Stimulated activated CD4-positive, alpha-beta T cell treated with anti-CD3 and anti-CD28 coated beads, Interleukin-1b, Interleukin-23, amount 100 ng/mL, for 1 hour (primary cell): ENCODE measurements at places on chromosomes 2 and 18.

GRCh38 chr2:58047373-58047935 is 848 bp downstream of the VRK2 start:
- no peak for DNase-seq

DNA sequence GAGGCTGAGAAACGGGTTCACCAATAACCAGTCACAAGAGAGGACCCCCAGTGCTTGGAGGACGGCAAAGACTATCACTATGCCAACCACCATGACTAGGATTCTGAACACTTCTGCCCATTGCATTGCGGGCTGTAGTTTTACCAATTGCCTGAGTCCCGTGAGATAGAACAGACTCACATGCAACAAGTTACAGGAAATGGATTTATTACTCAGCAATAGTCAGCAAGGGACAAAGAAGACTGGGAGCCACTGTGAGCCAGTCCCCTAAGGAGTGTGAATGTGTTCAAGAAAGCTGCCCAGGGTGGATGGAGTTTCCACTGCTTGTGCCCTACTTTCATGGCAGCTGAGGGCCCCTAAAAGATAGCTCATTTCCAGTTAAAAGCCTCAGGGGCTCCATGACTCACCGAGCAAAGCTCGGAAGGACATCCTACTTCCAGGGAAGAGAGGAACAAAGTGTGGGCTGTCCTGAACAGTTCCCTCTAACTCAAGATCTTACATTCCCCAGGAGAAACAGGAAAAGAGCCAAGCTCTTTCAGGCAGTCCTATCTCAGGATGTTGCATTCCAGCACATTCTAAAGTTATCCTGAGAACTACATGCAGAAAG is 54.4 kb downstream of the SLC4A3 start:
- DNase-seq = no peak

- no peak for DNase-seq
Observed at GRCh38 chr2:74835831-74836674, 2.1 kb downstream of the HK2 start.

GRCh38 chr2:28137221-28137620 is 246.7 kb downstream of the BABAM2 start:
- no peak for DNase-seq

GRCh38 chr2:21194147-21194546 is 70.4 kb downstream of the TDRD15 start:
- no peak for DNase-seq

GRCh38 chr2:197102231-197102630 is 175.7 kb upstream of the PGAP1 start:
- DNase-seq = no peak

DNA sequence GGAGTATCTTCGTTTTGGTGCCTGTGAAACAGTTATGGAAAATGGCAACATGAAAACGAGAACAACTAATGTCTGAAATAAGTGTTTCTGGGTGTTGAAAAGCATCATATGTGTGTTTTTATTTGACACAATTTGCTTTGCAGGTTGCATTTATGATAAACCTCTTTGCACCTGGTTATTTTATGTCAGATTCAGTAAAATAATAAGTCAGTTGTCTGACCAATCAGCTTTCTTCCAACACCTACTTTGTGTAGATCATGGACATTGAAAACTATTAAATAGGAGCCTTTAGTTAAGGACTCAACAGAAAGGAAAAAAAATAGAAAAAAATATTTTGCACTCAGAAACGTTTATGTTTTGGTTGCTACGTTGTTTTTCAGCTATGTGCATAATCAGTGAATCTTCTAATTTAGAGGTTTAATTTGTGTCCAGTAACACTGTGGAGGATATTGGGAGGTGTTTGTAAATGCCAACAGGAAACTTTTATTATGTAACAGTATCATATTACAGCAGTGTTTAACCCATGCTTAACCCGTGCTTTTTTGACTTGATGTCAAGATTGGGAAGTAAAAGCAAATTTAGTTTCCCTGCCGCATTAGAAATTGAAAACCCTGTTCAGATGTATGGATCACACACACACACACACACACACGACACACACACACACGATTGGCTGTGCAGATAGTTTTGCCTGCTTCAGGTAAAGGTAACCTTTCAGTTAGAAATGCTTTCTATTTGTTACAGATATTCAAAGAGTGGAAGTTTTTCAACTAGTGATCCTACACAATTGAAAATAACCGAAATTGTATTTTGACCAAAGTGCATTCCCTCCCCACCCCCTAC is 2.6 kb downstream of the PKP4 start:
- no peak for DNase-seq

- no peak for DNase-seq
Observed at GRCh38 chr18:2402084-2402483, 169.2 kb downstream of the METTL4 start.

DNA sequence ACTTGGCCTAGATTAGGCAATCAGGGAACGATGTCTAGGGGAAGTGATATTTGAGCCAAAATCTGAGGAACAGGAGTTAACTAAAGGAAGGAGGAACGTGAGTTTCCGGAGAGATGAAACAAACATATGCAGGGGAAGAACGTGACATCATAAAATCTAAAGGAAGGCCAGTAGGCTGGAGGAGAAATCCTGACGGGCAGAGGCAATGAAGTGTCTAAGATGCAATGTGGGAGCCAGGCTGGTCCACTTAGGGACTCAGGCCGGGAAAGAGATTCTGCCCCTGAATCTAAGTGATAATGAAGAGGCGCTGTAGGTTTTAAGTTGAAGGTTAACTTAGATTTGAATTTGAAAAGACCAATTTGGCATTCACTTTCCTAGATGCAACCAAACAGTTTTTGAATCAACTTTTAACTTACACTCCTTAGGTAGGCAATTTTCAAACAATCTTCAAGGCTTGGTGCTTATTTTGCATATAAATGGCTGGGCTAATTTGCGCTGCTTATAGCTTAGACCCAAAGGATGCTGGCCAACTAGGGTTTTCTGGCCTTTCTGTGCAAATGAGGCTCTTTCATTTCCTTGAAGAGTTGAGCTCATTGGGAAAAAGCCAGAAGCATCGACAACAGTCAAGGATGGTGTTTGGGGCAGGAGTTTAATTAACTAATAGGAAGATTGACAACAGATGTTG is 221.7 kb downstream of the SOX11 start:
- DNase-seq = no peak

DNA sequence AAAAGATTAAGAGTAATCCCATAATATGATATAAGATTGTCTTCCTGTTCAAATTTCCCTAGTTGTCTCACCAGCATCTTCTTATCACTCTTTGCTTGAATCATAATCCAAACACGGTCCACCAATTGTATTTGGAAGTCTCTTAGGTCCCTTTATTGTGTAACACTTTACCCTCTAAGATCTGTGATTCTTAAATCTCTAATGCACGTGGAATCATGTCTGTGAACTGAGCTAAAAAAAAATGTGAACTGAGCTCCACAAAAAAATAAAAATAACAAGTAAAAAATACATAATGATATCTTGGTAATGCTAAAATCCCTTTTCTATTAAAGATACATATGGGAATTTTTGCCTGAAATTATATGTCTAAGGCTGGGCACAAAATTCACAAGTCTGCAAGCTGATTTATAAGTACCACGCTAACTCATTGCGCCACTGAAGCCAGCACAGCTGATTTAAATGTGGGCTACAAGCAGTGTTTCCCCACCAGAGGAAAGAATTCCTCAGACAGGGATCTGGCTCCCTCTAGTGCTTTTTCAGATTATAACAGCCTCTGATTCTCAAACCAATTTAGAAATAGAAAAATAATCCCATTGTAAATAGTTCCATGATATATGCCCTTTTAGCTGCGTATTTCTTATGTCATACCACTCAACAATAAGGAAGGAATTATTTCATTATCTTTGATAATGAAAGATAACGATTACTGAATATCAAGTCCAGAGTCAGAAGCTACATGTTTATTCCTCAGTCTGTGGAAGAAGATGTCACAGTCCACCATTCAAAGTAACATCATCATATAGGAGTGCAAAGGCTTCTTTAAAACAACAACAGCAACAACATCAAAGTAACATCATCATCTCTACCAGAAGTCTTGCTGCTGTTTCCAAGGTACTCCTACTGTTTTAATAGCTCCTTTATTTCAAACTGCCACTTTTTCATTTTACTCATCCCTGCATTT is 22.9 kb downstream of the RBM43 start:
- no peak for DNase-seq

DNA sequence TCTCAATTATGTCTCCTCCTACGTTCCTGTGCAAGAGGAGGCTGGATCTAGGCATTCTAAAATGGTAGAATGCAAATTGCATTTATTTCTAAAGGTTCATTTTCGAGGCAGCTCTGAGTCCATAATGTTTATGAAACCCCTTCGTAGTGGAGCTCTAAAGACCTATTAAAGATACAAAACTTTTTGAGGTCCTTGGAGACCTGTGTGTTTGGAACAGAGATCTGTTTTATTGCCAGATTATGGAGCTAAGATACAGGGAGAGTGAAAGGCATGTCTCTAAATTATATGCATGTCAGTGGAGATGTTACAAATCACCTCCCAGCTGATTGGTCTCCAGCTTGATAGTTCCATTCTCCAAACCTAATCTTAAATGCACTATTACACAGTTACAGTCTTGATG is 335.8 kb downstream of the GULP1 start:
- no peak for DNase-seq

- DNase-seq = no peak
Observed at GRCh38 chr2:16652296-16653082, 13.1 kb downstream of the CYRIA start.

DNA sequence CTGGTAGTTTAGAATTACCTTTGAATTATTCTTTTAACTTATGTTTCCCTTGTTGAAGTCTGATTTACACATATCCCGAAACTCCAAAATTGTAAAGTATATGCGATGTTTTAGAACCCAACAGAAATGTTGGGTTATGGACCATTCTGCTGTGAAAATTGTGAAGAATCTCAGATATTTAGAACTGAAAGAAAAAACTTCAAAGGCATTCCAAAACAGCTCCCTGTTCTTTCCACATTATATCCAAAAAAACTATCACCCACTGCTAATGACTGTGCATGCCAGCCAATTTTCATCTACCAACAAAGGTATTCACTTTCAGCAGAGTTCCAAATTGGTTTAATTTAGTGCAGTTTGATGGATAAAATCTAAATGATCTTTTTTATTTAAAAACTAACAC is 21.5 kb upstream of the PDE1A start:
- DNase-seq = no peak

GRCh38 chr2:191892391-191892790 is 45.5 kb upstream of the CAVIN2 start:
- no peak for DNase-seq

DNA sequence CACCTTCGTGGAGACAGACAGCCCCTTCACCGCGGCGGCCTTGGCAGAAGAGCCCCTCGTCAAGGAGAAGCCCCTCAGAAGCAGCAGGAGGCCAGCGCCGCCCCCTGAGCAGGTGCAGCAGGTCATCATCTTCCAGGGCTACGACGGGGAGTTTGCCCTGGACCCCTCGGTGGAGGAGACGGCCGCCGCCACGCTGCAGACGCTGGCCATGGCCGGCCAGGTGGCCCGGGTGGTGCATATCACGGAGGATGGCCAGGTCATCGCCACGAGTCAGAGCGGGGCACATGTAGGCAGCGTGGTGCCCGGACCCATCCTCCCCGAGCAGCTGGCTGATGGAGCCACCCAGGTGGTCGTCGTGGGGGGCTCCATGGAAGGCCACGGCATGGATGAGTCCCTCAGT is 145.7 kb downstream of the PTGR3 start:
- DNase-seq = no peak

- no peak for DNase-seq
Observed at GRCh38 chr2:12244070-12244469, 472.7 kb upstream of the TRIB2 start.

- no peak for DNase-seq
Observed at GRCh38 chr2:57022496-57022895, 838.7 kb downstream of the CCDC85A start.

DNA sequence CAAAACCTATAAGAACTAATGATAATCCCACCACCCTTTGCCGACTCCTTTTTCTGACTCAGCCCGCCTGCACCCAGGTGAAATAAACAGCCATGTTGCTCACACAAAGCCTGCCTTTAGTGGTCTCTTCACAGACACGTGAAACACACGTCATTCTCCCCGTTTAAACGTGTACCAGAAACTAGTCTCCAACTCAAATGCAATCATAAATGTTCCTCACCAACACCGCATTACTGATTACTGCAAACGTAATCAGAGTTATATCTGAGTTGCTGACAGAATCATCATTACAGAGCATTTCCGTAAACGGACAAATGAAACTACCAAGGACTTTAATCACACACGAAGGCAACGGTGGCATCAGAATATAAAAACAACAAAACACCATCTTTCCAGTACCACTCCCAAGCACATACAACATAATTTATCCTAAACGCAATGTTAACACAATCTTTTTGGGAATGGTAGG is 1.9 kb downstream of the CLK1 start:
- DNase-seq = peak; percentile 10

GRCh38 chr2:88540346-88540745 is 86.9 kb downstream of the EIF2AK3 start:
- DNase-seq = no peak

GRCh38 chr2:172420216-172420615 is 7.2 kb upstream of the ITGA6 start:
- DNase-seq = no peak

GRCh38 chr18:33641141-33641540 is 63.1 kb downstream of the ASXL3 start:
- no peak for DNase-seq

GRCh38 chr2:9710311-9710710 is 79.5 kb upstream of the YWHAQ start:
- no peak for DNase-seq

DNA sequence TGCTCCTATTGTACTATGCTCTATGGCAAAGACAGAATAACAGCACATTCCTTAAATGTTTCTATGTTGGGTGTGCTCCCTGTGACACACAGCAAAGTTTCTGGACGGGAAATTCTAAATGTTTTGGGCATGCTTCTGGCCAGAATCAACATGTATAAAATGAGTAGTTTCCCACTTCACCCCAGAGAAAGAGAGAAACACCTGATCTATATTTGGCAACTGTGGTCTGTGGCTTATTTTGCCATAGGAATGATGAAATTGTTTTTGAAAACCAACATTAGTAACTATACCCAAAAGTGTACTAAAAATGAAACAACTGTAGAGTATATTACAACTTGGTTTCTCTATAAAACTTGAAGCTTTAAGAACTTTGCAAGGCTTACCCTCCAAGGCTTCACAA is 89.1 kb downstream of the RAD51AP2 start:
- no peak for DNase-seq

- no peak for DNase-seq
Observed at GRCh38 chr18:59264121-59264571, 9.1 kb downstream of the RAX start.

DNA sequence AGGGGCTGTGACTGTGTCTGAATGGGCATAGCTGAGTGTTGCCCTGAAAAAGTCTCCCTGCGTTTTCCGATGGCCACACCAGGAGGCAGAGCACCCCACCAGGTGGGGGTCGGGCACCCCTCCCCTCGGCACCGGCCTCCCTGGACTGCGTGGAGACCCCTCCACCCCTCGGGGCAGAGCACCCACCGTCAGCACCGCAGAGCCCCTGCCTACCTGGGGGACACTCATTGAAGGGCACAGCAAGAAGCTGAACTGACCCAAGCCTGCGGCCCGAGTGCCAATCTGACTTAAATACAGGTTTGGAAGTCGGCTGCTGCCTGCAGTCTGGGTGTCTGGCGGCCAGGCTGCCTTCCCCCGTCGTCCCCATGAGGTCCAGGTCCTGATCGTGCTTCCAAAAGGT is 69.9 kb downstream of the KCNG2 start:
- DNase-seq = no peak
